ENCODE measurements at places on chromosomes 7 and 10.

GRCh38 chr10:114304571-114305421 is 65.7 kb downstream of the VWA2 start:
- peak; percentile 25 for DNase-seq

GRCh38 chr10:33542752-33543505 is 208.5 kb upstream of the NRP1 start:
- DNase-seq: no peak

- DNase-seq: no peak
Observed at GRCh38 chr10:34037499-34037898, 703.0 kb upstream of the NRP1 start.

- no peak for DNase-seq
Observed at GRCh38 chr10:84908491-84908890, 580.1 kb downstream of the CCSER2 start.

DNA sequence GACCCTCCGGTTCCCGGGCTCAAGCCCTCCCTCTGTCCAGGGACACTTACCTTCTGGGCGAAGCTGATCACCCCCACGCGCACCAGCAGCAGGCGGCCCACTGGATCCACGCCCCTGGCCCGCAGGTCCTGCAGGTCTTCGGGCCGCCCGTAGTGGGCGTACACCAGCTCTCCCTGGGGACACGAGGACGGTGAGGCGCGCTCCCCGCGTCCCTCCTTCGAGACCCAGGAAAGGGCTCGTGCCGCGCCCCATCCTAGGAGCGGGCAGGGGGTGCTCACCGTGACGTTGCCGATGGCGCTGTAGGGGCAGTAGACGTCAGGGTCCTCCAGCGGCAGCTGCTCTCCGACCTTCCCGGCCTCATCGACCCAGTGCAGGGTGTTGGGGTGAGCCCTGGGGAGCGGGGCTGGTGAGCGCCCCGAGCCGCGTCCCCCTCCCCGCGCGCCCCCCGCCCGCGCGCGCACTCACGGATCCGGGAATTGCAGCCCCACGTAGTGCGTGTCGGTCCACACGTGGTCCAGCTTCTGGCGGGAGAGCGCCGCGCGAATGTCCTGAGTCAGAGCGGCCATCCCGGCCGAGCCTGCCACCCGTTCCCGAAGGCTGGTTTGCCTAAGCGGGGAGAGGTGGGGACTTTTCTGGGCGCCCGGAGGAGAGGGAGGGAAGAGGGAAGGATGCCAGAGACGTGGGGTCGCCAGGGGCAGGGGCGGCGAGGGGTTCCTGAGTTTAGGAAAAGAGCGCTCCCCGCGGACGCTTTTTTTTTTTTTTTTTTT is 8.2 kb downstream of the TFR2 start:
- DNase-seq: peak; percentile 18

GRCh38 chr7:151571471-151571870 is 51.8 kb upstream of the RHEB start:
- no peak for DNase-seq

GRCh38 chr10:43727935-43728334 is 79.3 kb upstream of the ZNF32 start:
- DNase-seq: no peak

DNA sequence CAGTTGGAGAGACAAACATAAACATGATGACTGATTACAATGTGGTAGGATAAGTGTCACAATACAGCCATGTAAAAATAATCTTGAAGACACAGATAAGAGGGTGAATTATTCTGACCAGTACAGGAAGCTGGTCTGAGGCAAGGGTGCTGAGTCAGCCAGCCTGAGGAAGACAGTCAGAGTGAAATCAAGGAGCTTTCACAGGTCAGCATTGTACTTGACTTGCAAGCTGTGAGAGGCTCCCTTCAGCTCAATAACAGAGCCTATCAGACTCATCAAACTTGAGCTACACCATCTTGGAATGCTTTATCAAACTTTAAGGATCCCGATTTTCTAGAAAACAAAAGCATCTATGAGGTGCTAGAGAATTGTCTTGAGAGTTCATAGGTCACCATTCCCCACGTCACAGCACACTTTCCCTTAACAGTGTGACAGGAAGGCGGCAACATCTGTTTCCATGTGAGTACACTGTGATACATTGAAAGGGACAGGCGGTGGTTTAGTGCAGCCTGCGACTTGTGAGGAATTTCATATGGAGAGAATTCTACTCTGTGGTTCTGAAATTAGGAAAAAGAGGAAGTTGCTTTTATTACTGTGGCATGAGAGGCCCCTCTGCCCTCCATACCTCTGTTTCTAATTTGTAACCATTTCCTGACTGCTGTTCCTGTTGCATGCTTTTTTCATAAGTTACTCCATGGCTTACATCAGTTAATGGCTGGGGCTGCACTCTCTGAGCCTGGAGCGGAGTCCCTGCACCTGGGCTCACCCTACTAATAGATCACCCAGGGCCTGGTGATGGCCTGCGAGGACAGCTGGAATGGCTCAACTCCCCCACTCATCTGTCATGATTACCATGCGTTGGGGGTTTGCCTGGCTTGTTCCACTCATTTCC is 417.1 kb downstream of the SUGCT start:
- no peak for DNase-seq

- DNase-seq: peak; percentile 48
Observed at GRCh38 chr10:30751678-30752331, 122.3 kb upstream of the LYZL2 start.

DNA sequence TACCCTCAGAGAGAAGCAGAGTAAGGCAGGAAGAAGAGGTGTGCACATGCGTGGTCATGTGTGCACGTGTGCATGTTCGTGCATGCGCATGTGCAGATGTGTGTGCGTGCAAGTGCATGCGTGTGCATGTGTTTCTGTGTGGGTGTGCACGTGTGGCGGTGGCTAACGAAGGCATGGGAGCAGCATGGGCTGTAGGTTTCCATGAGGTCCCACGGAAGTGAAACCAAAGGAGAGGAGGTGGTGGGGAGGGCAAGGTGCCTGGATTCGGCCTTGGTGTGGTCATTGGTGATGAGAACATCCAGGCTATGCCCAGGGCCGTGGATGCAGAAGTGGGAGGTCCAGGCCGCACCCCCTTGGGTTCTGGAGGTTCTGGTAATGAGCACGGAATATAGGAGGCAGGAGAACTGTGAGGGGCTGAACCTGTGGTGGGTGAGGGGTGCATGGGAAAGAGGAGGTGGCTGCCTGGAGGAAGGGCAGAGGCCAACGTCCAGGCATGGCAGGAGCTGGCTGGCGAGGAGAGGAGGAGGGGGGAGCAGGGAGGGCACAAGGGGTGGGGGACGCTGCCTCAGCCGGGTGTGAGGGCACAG is 2.4 kb upstream of the INPP5A start:
- no peak for DNase-seq

GRCh38 chr10:104057717-104058116 is 28.0 kb downstream of the COL17A1 start:
- DNase-seq: no peak

GRCh38 chr10:20897146-20897825 is at the start of gene NEBL:
TSS of gene NEBL (minus strand) at chr10:20897311. CDS start at chr10:20897205, 106 bp downstream.
- DNase-seq: no peak

- no peak for DNase-seq
Observed at GRCh38 chr7:131493081-131493480, 63.3 kb downstream of the PODXL start.

GRCh38 chr7:14931511-14932215 is 29.1 kb upstream of the DGKB start:
- DNase-seq: no peak

GRCh38 chr10:108434559-108435252 is 1270.2 kb upstream of the SORCS1 start:
- no peak for DNase-seq

- DNase-seq: no peak
Observed at GRCh38 chr7:77931841-77932240, 133.3 kb downstream of the PHTF2 start.

DNA sequence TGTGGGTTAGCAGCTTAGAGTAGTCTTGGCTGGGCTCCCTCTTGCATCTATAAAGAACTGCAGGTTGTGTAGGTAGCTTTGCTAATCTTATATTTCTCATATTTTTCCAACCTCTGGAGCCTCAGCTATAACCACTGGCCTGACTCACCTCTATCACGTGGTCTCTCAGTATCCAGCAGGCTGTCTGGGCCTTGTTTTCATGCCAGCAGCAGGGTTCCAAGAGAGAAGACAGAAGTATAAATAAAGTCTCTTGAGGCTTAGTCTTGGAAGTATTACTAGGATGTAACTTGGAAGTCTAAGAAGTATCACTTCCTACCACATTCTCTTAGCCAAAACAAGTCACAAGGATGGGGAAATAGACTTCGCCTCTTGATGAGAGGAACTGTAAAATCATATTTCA is 73.3 kb downstream of the WIPF3 start:
- DNase-seq: no peak

GRCh38 chr7:434891-435629 is 84.6 kb downstream of the PDGFA start:
- DNase-seq: no peak

DNA sequence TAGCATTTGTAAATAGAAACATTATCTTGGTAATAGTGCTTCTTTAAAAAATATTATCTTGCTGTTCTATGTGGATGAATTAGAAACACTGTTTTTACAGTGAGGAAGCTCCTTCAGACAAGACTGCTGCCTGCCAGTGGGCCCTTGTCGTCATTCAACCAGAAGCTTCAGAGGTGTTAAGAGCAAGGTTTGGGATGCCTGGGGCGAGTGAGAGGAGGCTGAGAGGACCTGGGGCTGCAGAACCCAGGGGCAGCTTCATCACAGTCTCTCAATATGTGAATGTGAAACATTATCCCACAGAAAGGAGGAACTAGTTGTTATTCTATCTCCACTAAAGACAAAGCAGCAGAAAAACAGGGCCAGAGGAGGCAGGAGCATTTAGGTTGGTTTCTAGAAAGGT is 8.1 kb downstream of the PLPP4 start:
- DNase-seq: no peak

DNA sequence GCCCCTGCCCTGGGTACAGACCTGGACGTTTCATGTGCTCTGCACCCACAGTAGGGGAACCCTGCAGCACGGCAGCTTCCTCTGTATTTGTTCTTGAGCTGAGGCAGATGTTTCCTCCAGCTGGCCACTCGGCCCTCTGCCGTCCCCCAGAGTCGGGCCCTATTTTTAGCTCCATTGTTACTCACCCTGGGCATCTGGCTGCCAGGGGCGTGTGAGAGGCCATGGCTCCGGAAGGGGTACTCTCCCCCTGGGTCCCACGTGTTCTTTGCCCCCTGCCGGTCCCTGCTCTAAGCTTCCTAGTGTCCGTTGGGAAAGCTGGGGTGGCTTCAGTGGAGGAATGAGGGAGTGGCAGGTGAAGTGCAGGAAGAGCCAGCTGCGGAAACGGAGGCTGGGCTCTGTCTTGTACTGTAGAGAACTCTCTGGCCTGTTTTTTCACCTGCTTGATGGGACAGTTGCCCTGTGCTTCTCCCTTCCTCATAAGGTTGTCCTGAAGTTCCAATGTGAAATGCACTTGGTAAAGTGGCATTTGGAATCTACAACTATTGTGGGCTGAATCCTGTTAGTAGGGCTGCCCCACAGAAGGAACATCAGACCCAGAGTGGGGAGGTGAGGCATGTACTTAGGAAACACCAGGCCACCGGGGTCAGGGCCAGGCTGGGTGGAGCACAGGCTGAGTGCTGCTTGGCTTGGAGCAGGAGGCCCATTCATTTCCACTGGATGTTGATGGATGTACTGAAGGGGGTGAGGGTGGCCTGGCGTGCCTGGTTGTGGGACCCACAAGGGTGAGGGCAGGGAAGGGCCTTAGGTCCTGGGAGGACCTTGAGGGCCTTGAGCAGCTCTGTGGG is 30.6 kb downstream of the PALD1 start:
- no peak for DNase-seq

GRCh38 chr10:96124230-96125141 is 5.6 kb upstream of the ZNF518A start:
- no peak for DNase-seq

GRCh38 chr10:6953271-6953801 is 373.3 kb upstream of the PRKCQ start:
- no peak for DNase-seq

DNA sequence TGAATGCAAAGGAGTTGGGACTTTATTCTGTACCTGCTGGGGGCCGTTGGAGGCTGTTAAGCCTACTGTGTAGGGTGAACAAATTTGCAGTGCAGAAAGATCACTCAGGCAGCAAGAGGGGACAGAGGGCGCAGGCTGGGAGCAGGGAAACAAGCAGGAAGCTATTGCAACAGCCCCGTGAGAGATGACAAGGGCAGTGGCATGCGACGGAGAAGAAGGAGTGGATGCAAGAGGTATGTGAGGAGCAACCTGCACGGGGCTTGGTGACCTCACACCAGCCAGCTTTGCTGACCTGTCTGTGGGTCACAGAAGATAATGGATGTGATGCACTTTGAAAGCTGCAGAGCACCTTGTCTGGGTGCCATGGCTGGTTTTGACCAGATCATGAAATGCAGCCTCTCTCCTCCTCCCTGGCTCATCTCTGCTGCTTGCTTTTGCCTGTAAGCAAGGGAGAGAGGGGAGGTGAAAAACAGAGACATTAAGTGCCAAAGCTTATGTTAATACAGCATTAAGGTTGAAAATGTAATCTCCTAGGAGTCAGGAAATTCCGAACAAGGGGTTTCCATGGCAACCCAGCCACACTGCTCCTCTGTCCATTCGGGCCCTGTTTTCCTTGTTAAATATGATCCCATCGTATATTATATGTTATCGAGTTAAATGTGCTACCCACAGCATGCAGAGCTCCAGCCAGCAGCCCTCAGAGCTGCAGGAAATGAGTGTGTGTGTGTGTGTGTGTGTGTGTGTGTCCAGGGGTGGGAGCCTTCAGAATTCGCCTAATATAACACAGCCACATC is 314.3 kb upstream of the ZMIZ1 start:
- DNase-seq: no peak

- no peak for DNase-seq
Observed at GRCh38 chr10:102593804-102594079, 50.5 kb upstream of the TRIM8 start.

DNA sequence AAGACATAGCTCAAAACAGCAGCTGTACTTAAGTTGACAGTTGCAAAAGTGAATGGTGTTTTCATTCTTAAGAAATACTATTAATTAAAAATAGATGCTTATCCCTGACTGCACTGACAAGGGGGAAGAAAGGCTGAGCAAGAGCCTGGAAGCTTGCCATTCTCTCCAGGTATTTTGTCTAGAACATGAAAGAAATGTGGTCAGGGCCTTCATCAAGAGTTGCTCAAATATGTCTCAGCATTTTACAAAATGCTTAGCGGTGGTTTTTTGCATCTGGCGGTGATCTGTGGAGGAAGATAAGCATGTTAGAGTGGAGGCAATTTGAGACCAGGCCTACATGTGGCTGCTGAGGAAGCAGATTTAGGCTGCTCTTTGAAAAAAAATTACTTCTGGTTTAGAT is 46.4 kb upstream of the CC2D2B start:
- DNase-seq: no peak

- DNase-seq: no peak
Observed at GRCh38 chr10:29083096-29083495, 205.8 kb upstream of the LYZL1 start.

GRCh38 chr10:110505130-110505770 is 7.5 kb downstream of the DUSP5 start:
- no peak for DNase-seq
